ENCODE measurements at places on chromosomes 7 and 10.

DNA sequence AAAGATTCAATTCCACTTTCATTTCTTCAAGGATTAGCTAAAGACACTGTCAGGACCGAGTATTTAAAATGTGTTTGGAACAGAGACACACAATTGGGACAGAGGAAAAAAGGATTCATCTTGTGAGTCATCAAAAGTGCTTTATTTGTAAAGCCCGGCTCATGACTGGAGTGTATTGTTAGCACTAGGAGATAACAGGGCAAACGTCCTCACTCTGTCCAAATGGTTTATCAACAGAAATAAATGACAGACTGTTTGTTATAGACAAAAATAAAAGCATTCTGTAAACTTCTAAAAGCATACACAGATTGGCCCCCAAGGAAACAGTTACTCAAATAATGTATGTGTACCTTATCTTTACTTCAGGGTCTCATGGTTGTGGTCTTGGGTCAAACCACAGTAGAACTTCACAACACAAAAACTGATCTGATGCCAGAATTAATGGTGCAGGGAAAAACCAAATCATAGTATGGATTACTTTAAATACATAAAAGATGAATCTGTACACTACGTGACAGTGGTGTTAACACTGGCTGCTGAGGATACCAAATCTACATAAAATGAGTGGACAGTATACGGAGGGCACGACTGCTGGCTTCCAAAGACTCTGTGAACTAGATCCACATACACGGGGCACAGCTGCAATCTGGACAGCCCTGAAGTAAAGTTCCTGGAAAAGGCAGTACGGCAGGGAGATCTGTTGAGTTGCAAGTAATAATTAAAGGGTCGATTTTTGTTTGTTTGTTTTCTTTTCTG is 179.4 kb downstream of the PIP4K2A start:
- DNase-seq, result no peak

- DNase-seq, result no peak
These were observed 9.9 kb downstream of the SGMS1 start for GRCh38 chr10:50613726-50614443.

GRCh38 chr7:158387546-158387891 is 200.1 kb downstream of the PTPRN2 start:
- no peak for DNase-seq

DNA sequence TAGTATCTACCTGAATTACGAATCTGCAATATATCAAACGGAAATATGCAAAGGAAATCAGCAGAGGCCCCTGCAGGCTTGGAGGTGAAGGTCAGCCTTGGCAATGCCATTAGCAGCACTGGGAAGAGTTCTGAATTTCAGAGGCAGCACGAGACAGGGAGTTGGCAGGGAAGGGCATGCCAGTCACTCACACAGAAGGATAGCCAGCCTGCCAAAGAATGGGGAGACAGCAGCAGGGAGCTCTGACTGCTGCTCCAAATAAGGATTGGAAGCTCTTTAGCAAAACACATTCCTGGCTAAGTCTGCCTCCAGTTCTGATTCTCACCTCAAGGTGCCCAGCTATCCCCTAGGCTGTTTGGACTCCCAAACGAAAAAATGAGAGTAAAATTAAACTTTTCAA is 188.0 kb downstream of the PDE1C start:
- no peak for DNase-seq

- no peak for DNase-seq
These were observed 7.4 kb downstream of the MAT1A start for GRCh38 chr10:80281784-80282765.

- DNase-seq, result no peak
These were observed 135.1 kb downstream of the CHRM2 start for GRCh38 chr7:137003566-137003965.

DNA sequence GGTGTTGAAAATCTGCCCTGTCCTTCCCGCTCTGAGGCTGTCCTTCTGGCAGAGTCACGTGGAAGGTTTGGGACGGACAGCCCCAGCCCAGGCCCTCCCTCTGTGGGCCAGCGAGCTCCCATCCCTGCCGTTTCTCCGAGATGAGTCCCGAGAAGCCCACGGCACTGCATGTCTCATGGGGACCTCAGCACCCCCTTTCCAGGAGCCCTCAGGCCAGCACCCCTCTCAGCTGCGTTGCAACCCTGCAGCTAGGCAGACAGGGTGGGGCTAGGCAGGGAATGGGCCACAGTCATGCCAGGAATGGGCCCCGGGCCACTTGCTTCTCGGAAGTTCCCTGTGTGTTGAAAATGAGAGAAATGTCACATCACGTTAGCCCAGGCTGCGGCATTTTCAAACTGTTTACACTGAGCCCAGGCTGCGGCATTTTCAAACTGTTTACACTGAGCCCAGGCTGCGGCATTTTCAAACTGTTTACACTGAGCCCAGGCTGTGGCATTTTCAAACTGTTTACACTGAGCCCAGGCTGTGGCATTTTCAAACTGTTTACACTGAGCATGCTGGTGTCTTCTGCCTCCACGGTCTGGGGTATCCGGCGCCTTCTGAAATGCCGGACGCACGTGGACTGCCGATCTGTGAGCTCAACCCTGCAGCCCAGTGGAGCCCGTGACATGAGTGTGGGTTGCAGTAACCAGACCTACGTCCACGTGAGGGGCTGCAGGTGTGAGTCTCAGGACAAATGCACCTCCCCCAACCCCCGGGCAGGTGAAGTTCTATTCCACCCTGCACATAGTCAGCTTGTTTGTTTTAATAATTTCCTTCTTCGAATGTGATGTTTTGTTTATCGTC is 42.6 kb downstream of the FAM20C start:
- DNase-seq, result no peak

GRCh38 chr10:91115618-91116390 is 104.7 kb upstream of the PCGF5 start:
- no peak for DNase-seq

DNA sequence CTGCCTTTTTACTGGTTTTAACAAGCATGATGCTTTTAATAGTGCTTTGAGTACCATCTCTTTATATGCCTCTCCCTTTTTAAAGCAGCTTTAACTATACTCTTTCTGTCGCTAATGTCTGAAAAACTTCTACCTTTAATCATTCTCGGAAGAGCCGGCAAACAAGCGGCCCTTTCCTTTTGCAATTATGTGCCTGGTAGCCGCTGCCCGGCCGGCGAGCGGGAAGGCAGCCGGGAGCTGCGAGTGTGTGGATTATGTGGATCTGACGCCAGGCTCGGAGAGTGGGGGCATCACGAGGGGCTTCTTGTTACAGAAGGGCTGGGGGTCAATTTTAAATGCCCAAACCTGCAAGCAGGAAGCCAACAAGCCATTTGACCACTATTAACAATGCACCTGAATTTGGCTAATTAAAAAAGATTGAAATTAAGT is 120.9 kb downstream of the BUB3 start:
- DNase-seq, result no peak

- no peak for DNase-seq
These were observed 30.3 kb downstream of the SLC29A3 start for GRCh38 chr10:71349406-71349805.

- no peak for DNase-seq
These were observed 122.2 kb upstream of the AMPH start for GRCh38 chr7:38753347-38753746.

- DNase-seq, result no peak
These were observed 188.5 kb upstream of the BMPER start for GRCh38 chr7:33716581-33717477.

- no peak for DNase-seq
These were observed 12.4 kb downstream of the POLL start for GRCh38 chr10:101575580-101576210.

- DNase-seq, result no peak
These were observed 29.6 kb downstream of the ANKRD16 start for GRCh38 chr10:5860066-5860465.

DNA sequence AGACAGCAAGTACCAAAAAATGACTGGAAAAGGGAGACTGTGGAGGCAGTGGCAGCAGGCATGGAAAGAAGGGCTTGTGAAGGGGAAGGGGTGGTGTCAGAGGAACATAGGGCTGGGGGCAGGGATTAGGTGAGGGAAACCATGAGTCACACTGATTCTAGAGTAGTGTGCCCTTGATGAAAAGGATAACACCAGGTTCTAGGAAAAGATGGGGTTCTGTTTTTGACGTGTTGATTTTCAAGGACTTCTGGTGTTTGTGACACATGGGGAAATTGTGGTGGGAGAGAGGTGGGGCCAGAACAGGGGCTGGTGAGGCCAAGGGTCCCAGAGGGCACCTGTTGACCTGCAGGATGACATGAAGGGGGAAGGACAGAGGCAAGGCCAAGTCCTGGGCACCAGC is 57.1 kb downstream of the FIGNL1 start:
- no peak for DNase-seq

DNA sequence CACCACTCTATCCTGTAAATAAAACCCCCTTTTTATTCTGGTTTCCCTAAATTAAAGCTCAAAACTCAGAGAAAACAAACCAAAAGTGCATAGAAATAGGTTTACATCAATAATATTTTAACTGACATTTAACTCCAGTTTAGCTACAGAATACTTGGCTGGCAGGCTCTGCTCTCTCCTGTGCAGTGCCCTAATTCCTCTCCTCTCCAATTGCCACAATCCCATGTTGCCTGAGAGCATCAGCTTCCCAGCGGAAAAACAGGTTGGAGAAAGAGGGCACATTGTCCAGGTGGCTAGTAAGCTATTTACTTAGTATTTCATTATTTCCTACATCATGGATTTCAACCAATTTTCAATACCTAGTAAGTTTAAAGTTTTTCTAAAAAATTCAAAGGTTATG is 8.7 kb downstream of the SEMA3E start:
- DNase-seq, result no peak

DNA sequence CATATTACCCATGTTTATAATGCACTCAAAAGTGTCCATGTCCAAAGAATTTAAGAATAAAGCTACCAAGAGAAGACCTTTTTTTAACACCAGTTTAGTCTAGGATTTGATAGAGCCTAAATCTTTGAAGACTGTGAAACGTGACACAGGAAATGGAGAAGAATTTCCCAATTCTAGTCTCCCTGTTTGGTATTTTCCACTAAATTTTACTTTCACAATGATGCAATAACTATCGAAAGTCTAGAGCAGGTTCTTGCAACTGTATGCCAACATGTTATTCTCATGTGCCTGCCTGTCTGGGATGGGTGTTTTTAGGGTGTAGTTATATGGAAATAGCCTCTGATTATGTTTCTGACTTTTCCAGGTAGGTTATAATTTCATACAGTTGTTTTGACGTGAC is 6.9 kb upstream of the MXI1 start:
- no peak for DNase-seq

DNA sequence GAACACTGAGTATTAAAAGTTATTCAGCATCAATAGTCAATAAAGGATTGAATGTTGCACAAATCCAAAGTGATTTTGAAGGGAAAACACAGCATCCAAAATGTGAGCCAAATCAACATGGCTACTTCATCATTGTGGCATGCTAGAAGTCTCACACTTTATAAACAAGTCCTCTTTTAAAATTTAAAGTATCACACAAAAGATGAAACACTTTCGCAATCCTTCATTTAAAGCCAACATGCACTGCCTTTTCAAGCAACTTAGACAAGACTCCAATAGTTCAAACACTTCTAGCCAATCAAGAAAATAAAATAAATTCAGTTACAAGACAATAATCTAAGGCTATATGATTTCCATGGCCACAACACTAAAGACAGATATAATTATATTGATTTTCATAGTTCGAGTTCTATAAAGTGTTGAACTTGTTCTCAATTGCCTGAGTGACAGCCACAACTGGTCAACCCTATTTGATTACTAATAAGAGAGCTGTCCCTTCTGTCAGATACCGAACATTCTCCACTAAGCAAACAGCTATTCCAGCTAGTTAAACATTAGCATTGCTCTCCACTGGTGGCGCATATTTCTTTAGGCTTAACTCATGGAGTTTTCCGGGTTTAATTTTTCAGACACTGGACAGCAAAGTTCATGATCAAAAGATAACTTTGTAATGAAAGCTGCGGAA is 8.3 kb downstream of the EBF3 start:
- DNase-seq, result no peak

DNA sequence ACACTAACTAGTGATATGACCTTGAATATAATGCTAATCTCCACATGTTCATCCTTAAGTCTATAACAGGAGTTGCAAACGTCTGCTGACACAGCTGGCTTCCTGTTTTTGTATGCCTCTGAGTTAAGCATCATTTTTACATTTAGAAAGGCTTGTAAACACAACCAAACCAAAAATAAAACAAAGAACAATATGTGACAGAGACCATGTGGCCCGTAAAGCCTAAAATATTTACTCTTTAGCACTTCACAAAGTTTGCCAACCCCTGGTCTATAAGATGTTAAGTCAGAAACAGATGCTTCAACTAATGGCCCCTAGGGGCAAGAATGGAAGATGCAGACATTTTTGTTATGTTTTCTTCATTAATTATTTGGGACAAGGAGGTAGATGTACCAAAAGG is 109.3 kb downstream of the CPEB3 start:
- DNase-seq, result no peak

- no peak for DNase-seq
These were observed 43.4 kb downstream of the CDK1 start for GRCh38 chr10:60821656-60822055.

DNA sequence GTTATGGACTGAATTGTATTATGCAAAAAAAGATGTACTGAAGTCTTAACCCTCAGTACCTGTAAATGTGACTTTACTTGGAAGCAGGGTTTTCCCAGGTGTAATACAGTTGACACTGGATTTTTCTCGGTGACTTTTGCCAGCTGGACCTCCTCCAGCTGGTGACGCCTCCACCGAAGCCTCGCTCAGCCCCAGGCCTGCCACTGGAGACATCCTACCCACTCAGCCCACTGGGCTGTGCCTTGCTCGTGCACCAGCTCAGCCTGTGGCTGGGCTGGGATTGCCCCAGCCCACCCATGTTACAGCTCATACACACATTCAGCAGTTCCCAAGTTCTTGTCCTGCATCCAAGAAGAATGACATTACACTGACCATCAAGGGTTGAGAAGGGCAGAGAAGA is 42.4 kb upstream of the GPR22 start:
- no peak for DNase-seq

- no peak for DNase-seq
These were observed 4.8 kb upstream of the TRDMT1 start for GRCh38 chr10:17206210-17206709.

DNA sequence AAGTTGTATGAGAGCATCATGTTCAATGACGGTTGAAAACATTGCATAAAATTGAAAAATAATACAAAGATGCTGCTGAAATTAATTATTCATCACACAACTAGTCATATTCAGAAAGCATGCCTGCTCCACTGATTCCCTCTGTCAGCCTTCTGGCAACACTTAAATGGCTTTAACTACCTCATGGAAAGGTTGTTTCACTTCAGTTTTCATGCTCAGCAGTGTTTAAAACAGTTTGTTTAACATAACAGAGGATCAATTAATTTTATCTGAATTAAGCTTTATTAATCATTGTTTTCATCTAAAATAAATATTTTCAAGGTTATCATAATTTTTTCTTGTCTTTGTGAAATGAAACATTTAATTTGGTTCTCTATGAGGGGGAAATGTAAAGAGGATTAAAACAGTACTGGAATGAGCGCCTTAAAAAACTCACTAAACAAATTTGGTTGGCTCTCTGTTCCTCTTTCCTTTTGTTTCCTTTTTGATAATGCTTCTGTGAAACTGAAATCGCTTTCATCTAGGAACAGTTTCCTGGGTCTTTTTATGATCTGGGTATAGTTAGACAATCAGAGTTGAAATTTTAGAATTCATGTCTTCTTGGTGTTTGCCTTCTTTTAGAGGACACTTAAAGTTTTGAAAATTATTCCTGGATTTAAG is 427.4 kb downstream of the SH2D4B start:
- no peak for DNase-seq
